SJSA1 (cell line): ENCODE measurements at places on chromosomes 2 and 18. TPM values are rescaled to one million over a fixed set of nuclear protein-coding genes. Genes with fewer than 3 reads are reported as not detected.

DNA sequence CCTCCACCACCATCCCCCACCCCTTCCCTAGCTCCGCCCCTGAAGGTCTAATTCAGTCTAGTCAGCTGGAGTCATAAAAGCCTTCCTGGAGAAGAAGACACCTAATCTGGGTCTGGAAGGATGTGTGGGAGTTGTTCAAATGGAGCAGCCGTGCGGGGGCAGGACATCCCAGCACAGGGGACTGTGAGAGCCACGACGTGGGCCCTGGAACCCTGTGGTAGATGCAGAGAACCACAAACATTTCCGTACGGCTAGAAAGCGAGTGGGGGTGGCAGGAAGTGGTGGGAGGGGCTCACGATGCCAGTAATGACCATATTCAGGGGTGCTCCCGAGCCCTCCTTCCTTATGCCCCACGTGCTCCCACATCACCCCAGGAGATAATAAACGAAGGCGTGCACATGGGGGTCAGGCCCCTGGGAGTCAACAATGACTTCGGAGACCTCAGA is 20.9 kb upstream of the COL6A3 start:
- peak; percentile 56 for DNase-seq

CFAP53 gene
- total RNA-seq = 0.08 TPM in 1 of 2 replicates, not detected in the other

EHBP1 gene
- 60.1 and 66.1 TPM in 2 replicates for total RNA-seq

GRCh38 chr2:101948625-101949155 is 43.1 kb upstream of the IL1R2 start:
- DNase-seq = no peak

DNA sequence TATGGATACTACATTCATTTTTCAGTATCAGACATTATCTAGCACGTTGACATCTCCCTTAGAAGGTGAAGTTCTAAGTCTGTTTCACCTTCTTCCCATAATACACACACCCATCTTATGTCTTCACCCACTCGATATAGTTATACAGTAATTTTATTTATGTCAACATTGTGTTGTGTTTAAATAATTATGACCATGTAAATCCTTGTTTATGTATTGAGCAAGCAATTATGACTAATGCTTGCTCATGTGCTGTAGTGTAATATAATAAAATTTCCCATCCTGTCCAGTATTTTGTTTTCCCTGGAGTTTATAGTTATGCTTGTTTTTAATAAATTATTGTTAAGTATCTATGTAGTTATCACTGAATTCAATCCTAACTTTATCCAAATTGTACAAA is 163.2 kb downstream of the MTX2 start:
- no peak for DNase-seq
